ENCODE measurements at places on chromosomes 6 and 20. TPM values are rescaled to one million over a fixed set of nuclear protein-coding genes. Genes with fewer than 3 reads are reported as not detected.

VSTM2L gene
- 5.3 TPM for total RNA-seq

PRR18 gene
- total RNA-seq: not detected

MAS1 gene
- total RNA-seq: not detected

GINS1 gene
- 9.6 TPM for total RNA-seq

HLA-DRB1 gene
- 0.17 TPM for total RNA-seq

CFAP61 gene
- 0.17 TPM for total RNA-seq

KCNK17 gene
- total RNA-seq: not detected

PAQR8 gene
- 6.5 TPM for total RNA-seq

POM121L2 gene
- total RNA-seq: not detected

FAM217A gene
- not detected for total RNA-seq

UBE3D gene
- total RNA-seq: 7.4 TPM

NEURL2 gene
- 6.4 TPM for total RNA-seq

FNDC1 gene
- total RNA-seq: 0.17 TPM

SPO11 gene
- not detected for total RNA-seq

MYT1 gene
- under 0.01 TPM for total RNA-seq

PPP1R18 gene
- 75.9 TPM for total RNA-seq

KCNK5 gene
- not detected for total RNA-seq

RBCK1 gene
- 91.0 TPM for total RNA-seq

PLA2G7 gene
- total RNA-seq: not detected

All from smooth muscle cell of trachea (primary cell).